ENCODE measurements at places on chromosomes 2 and 18. TPM values are rescaled to one million over a fixed set of nuclear protein-coding genes. Genes with fewer than 3 reads are reported as not detected.

DNA sequence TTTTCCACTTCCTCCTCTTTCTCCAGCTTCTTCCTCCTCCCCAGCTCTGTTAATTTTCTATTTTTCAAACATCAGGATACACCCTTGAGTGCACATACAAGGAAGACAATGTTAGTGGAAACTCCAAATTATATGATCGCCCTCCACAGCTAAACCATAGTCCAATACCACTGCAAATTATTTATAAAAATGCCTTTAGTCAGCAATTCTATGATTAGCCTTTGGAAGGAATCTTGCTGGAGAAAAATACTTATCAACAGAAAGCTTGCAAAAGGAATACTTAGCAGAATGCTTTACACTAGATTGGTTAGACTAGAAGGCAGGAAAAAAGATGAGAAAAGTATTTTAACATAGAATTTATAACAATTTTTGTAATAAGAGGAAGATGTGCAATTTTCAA, 178.9 kb downstream of the FAM124B start:
- no peak overlapping the region for H3K4me3 ChIP-seq
- peaks cover 2% of the 10 kb centered on the region for H3K4me1 ChIP-seq
- H3K36me3 ChIP-seq, result no peaks in the 10 kb centered on the region
- no peak overlapping the region for H3K27ac ChIP-seq

Gene RAB6D
- total RNA-seq, result not detected

- no peaks in the 10 kb centered on the region for H3K27me3 ChIP-seq
- no peaks in the 10 kb centered on the region for H3K36me3 ChIP-seq
- H3K27ac ChIP-seq, result no peak overlapping the region
- no peak overlapping the region for H3K4me3 ChIP-seq
- DNase-seq, result no peak
- H3K4me1 ChIP-seq, result no peaks in the 10 kb centered on the region
These were observed 539.6 kb downstream of the SATB2 start for GRCh38 chr2:198917926-198918720.

- no peaks in the 10 kb centered on the region for H3K27me3 ChIP-seq
- H3K4me3 ChIP-seq, result no peak overlapping the region
- H3K4me1 ChIP-seq, result no peaks in the 10 kb centered on the region
- H3K27ac ChIP-seq, result no peak overlapping the region
- no peak for DNase-seq
- no peaks in the 10 kb centered on the region for H3K36me3 ChIP-seq
These were observed 1.1 kb downstream of the TRAF3IP1 start for GRCh38 chr2:238321467-238321866.

Gene KCNG2
- 0.23 TPM for total RNA-seq

GRCh38 chr18:48743886-48744285, 205.1 kb downstream of the CTIF start:
- H3K27me3 ChIP-seq, result no peaks in the 10 kb centered on the region
- no peaks in the 10 kb centered on the region for H3K4me1 ChIP-seq
- peak overlapping the region; percentile 90 for H3K27ac ChIP-seq
- H3K36me3 ChIP-seq, result no peaks in the 10 kb centered on the region
- DNase-seq, result no peak
- no peak overlapping the region for H3K4me3 ChIP-seq

DNA sequence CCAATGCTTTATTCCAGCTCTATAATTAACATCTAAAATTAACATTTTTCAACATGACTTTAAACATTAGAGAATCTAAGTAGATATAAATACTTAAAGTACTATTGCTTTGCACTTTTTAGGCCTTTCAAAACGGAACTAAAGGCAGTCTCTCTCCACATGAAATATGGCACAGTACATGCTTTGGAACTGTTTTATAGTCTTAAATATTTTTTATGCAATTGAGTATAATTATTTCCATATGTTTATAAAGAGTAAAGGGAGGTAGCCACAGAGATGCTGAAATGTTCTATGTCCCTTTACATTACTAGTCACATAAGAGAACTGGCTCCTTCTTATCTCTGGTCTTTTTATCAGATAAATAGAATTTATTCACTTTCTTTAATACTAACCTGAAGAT, 674.0 kb downstream of the PLCL1 start:
- no peaks in the 10 kb centered on the region for H3K27me3 ChIP-seq
- H3K4me3 ChIP-seq, result no peak overlapping the region
- no peaks in the 10 kb centered on the region for H3K36me3 ChIP-seq
- no peak for DNase-seq
- no peak overlapping the region for H3K27ac ChIP-seq
- no peaks in the 10 kb centered on the region for H3K4me1 ChIP-seq

DNA sequence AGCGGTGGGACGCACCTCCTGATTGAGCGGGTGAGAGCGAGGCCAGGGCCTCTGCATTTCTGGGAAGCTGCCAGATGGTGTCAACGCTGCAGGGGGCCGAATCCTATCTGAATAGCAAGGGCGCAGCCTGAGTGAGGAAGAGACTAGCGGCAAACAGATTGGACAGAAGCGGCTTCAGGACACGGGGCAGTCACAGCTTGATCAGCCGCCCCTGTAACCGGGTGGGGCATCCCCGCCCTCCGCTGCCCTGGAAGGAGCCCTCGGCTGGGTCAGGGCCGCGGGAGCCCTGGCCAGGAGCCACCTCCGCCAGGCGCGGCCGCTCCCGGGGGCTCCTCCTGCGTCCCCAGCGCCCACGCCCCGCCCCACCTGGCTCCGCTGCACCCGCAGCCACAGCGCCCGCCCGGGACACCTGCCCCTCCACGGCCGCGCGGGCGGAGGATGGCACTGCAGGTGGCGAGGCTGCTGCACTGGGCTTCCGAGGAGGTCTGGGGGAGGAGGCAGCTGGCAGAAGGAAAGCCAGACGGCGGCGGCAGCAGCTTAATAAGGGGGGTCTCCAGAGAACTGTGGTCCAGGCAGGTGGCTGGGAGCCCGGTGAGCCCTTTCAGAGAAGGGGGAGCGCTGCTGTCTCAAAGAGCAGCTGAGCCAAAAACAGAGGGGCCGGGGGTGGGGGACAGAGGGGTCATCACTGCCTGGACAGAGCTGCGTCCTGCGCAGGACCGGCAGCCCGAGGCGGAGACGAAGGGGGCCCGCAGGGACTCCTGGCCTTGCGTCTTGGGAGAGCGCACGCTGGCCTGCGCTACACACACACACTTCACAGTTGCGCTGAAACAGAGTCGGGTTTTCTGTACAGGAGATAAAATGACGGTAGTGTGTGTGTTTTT, 18.8 kb upstream of the SOX11 start:
- no peaks in the 10 kb centered on the region for H3K27me3 ChIP-seq
- no peaks in the 10 kb centered on the region for H3K36me3 ChIP-seq
- H3K27ac ChIP-seq, result no peak overlapping the region
- H3K4me1 ChIP-seq, result no peaks in the 10 kb centered on the region
- DNase-seq, result no peak

Gene ASXL3
- 5.1 TPM for total RNA-seq

Gene LINC00305
- not detected for total RNA-seq

DNA sequence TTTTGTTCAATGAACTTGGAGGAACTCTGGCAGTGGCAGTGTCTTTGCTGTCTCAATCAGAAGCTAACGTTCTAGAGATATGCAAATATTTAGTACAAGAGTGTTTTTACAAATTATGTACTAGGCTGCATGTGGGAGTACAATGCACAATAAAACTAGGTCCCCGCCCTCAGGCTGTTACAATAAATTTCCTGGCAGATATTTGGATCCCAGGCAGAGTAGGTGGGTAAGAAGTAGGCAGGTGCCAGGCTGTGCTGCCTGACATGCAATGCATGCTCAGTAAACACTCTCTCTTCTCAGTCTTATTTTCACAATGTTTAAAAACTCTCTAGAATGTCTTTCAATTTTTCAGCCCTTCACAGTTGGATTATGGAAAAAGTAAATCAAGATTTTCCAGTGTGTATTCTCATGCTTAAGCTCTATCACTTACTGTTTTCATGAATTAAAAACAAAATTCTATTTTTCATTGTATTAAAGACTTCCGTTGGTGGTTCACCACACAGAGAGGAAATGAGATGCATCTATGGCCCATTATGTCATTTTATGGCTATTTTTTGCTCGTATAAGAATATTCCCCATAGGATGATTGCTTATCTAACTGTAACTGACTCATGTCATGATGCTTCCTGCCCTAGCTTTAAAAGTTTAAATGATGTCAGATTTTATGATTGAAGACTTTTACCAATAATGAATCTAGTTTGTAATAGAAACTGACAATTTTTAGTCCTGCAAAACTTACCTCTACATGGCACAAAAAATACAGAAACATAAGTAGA, 346.1 kb downstream of the RND3 start:
- H3K27ac ChIP-seq, result no peak overlapping the region
- H3K4me3 ChIP-seq, result no peak overlapping the region
- H3K36me3 ChIP-seq, result no peaks in the 10 kb centered on the region
- H3K4me1 ChIP-seq, result no peaks in the 10 kb centered on the region
- no peak for DNase-seq

DNA sequence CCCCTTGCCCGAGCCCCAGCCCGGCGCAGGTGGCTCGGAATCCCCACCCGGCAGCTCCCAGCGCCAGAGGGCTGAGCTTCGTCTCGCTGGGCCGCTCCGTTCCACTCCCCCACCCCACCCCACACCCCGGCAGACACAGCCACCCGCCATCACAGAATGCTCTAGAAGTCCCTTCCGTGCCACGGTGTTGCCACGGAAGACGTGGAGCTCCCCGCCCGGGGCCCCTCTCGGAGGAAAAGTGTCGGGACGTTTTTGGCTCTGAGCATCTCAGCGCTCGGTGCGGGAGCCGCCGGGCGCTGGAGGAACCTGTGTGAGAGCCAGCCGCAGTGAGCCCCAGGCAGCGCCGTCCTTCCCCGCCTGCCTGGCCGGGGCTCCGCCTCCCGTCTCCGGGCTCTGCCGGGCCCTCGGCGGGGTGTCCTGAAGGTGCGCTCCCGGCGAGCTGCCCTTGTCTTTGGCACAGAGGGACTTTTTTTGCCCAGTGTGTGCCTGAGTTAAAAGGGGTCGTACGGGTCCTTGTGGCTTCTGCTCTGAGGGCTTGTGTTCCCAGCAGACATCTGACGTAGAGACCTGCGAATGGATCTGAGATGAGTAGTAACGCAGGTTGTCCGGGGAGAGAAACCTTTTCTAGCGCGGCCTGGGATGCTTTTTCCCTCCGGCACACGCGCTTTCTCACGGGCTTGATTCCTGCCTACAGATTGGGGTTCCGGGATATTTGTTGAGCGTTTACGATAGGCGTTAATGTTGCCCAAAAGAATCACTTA, 1.8 kb downstream of the ZCCHC2 start:
- H3K27me3 ChIP-seq, result no peaks in the 10 kb centered on the region
- peak; percentile 87 for DNase-seq
- peak overlapping the region; percentile 89 for H3K4me3 ChIP-seq
- H3K4me1 ChIP-seq, result no peaks in the 10 kb centered on the region
- peak overlapping the region; percentile 86 for H3K27ac ChIP-seq

GRCh38 chr2:53484531-53484930, 283.1 kb upstream of the CHAC2 start:
- DNase-seq, result no peak
- no peaks in the 10 kb centered on the region for H3K27me3 ChIP-seq
- H3K4me3 ChIP-seq, result no peak overlapping the region
- H3K27ac ChIP-seq, result no peak overlapping the region
- H3K36me3 ChIP-seq, result no peaks in the 10 kb centered on the region

DNA sequence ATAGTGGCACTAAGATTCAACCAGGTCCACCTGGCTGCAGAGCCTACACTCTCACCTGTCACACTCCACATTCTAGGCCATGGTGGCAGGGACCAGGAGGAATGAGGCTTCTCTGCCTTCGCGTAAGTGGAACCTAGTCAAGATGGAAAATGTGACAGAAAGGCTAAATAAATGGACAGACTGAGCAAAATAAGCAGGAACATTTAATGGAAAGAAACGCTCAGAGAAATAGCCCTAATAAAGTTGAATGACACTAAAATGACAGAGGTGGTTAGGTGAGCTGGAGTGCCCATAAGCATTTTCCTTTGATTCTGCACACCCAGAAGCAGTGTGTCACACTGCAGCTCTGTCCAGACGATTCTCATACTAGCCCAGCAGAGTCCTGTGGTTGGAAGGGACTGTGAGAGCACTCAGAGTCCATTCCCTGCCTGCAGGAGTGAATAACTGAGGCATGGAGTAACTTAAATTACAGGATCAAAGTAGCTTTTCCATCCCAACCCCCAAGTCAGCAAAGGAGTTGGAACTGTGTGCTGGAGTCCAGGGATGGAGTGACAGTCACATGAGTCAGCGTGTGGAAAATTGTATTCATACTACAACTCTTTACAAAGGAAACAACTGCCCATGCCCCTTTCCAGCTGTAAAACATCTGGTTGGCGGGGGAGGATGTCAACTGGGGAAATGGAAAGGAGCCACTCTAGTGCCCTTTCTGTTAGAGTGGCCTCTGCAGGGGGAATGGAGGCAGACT, 105.4 kb upstream of the LGALSL start:
- no peak overlapping the region for H3K4me3 ChIP-seq
- H3K4me1 ChIP-seq, result no peaks in the 10 kb centered on the region
- no peak overlapping the region for H3K27ac ChIP-seq

DNA sequence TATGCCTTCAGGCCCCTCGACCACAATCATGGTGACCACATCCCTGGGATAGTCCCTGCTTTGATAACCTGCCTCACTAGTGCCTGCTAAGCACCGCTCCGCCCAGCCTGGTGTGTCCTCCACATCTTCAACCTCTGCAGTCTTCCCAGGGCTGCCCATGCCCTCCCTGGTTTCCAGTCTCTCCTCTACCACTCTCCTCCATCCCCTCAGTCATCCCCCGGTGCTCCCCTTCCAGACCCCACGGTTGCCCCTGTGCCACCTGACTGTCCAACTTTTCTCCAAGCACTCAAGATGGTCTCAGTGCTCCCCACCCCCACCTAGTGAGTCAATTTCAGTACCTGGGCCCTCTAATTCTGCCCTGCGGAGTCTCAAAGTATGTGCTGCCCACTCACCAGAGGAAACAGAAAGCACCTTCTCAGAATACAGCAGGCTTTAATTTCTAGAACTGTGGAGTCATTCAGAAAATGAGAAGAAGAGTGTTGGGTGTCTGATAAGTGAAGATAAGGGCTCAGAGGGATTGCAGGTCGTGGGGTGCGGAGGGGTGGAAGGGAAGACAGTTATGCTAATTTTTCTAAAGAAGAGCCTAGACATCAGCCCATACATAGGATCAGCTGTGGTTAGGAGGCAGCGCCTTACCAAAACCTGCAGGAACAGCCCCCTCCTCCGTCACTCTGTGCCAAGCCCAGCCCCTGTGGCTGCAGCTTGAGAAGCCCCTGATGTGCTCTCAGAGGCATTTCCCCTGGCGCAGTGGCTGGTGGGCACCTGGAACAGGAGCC, 53.6 kb upstream of the CAB39 start:
- H3K36me3 ChIP-seq, result no peaks in the 10 kb centered on the region
- no peak overlapping the region for H3K4me3 ChIP-seq
- H3K27ac ChIP-seq, result no peak overlapping the region
- H3K4me1 ChIP-seq, result no peaks in the 10 kb centered on the region

Gene ZNF396
- total RNA-seq, result 4.4 TPM
